ENCODE measurements at places on chromosomes 3 and 15.

- DNase-seq: no peak
Measured at GRCh38 chr3:189490749-189491148, 140.4 kb upstream of the TP63 start.

DNA sequence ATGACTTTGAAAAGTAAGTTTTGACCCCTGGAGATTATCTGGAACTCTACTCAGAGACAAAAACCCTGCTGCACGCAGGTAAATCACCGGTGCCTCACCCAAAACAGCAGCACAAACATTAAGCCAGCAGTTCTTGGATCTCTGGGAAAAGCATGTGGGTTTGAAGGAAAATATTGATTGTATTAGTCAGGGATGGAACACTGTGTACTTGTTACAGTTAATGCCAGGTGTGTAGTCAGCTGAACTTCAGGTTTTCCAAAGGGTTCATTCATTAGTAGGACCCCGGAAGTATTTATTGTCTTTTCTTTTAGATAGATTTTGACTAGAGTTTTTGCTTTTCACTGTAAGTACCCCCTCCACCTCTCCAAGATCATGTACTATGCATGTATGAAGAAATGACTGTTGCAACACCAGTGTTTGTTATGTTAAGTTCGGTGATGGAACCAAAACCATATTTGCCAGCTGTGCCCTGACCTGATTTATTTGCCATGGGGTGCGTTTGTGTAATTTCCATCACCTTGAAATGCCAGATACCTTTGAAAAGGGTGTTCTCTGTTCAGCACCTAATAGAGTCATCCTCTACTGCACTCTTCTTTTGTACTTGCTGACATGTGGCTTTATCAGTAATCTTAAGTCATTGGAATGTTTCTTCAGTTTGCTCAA is 14.5 kb downstream of the ARHGEF26 start:
- DNase-seq: no peak

GRCh38 chr3:152769523-152769922 is 65.4 kb upstream of the P2RY1 start:
- no peak for DNase-seq

GRCh38 chr15:74889883-74890664 is at the start of gene MPI:
TSS of gene MPI (plus strand) at chr15:74890042. CDS start at chr15:74890074, 32 bp downstream.
- DNase-seq: peak; percentile 83

GRCh38 chr3:169303660-169304059 is 359.9 kb downstream of the MECOM start:
- DNase-seq: no peak

- no peak for DNase-seq
Measured at GRCh38 chr15:57335293-57335715, 41.0 kb upstream of the CGNL1 start.

DNA sequence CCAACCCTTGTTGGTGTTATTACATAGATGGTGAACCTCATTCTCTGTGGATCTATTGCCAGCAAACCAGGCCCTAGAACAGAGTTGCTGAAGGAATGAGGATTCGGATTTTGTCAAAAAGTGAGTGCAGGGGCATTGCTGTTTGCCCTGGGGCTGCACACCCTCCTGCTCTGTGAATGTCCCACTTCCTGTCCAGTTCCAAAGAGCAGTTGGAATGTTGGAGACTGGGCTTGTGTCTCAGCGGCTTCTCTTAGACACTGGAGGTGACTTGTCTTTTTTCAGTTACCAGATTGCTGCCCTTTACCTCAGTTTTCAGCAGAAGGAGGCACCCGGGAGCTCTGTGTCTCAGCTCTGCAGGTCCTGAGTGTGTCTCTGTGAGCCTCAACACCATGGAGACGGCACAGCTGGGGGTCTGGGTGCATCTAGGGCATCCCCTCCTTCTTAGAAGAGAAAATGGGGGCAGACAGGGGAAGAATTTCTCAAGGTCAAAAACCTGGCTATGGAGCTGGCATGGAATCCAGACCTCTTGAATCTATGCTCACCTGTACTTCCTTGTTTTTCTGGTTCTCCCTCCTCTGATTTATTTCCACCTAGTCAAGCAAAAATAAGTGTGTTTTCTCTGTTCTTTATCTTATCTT is 46.3 kb downstream of the LIMD1 start:
- no peak for DNase-seq

- DNase-seq: no peak
Measured at GRCh38 chr3:62226601-62227339, 146.6 kb downstream of the FEZF2 start.

- DNase-seq: no peak
Measured at GRCh38 chr3:11774296-11774877, 72.3 kb downstream of the TAMM41 start.

- DNase-seq: no peak
Measured at GRCh38 chr3:140103166-140103565, 168.2 kb downstream of the CLSTN2 start.

DNA sequence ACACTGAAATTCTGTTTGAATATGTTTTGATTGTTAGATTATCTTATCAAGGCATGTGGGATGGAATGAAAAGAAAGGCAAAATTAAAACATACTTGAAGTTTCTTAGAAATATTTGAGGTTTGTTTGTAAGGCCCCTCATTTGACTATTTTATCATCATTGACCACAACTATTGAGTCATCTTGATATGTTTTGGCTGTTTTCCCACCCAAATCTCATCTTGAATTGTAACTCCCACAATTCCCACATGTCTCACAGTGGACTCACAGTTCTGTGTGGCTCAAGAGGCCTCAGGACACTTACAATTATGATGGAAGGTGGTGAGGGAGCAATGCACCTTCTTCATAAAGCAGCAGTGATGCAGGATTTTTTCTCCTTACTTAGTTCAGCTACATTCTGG is 917.1 kb downstream of the PLOD2 start:
- DNase-seq: no peak

GRCh38 chr3:42273361-42273760 is 7.4 kb upstream of the CCK start:
- DNase-seq: no peak

- DNase-seq: no peak
Measured at GRCh38 chr3:174016186-174016585, 618.6 kb downstream of the NLGN1 start.

DNA sequence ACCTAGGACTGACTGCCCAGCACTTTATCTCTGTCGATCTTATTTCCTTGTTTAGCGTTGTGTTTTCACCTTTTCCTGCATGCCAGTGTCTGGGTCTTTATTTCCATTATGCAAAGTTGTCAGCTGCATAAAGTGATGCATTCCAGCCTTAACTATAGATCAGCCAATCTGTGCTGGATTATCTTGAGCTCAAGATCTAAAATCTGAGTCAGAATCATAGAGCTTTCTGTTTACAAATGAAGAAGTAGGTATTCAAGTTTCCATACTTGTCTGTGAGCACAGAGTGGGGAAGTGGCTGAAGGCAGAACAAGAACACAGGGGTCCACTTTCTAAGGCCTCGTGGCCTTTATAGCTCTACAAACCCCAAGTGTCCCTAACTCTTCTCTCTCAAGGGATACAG is 82.4 kb upstream of the PLCL2 start:
- no peak for DNase-seq

GRCh38 chr15:65100442-65100841 is 14.6 kb downstream of the UBAP1L start:
- no peak for DNase-seq

GRCh38 chr15:80514071-80514780 is 110.0 kb downstream of the ARNT2 start:
- DNase-seq: no peak

- no peak for DNase-seq
Measured at GRCh38 chr15:38071211-38071972, 137.0 kb downstream of the TMCO5A start.

DNA sequence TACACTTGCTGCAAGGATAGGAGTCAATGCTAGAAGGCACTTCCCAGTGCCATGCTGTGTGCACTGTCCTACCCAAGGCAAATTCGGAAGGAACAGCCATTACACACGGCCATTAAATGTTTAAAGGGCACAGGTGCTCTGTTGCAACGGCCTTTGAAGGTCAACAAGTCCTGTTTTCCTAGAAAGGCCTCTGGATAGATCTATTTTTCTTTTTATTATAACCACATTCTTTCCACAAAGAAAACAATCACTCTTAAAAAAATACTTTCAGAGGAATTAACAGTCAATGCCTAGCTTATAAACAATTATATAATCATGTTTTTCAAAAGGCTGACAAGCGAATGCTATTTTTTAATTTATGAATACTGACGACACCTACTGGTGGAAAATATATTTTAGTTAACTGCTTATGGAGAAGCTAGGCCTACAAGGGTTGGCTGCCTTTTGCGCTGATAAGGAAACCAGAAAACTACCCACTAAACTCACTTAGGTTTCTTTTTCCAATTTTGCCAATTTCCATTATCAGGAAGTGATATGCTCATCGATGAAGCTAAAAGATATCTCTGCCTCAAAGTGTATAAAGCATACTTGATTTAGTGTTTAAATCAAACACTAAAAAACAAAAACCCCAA is 2.4 kb downstream of the ARHGEF3 start:
- DNase-seq: peak; percentile 39
